ENCODE measurements at places on chromosomes 6 and 20.

DNA sequence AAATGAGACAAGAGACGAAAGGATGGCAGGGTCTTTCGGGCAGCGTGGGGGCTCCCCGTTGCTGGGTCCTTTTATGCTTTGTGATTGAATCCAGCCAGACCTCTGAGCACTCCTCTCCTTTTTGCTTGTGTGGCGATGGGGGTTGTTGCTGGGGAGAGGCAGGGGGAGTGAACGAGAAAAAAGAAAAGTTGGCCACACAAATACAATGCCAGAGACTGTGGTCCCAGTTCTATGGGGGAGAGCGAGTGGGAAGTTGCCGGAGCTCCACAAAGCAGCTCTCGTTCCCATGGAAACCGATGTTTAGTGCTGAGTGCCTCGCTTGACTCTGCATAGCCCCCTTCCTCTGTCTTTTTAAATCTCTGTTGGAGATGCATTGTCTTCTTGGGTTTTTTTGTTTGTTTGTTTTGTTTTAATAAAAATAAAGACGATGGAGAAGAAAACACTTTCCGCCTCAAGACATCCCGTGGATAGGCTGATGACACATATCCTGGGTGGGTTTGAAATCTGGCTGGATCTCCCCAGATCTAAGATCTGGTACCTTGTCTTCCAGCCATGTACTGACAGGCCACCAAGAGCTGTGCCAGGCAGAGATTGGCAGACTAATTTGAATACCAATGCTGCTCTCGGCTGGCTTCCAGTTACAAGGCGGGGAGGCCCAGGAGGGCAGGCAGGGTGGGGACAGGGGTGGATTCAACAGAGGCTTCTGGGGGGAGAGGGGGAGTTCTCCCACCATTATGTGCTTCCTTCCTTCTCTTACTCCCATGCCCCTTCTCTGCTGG lies 529.3 kb downstream of the QKI start:
- DNase-seq, result no peak

DNA sequence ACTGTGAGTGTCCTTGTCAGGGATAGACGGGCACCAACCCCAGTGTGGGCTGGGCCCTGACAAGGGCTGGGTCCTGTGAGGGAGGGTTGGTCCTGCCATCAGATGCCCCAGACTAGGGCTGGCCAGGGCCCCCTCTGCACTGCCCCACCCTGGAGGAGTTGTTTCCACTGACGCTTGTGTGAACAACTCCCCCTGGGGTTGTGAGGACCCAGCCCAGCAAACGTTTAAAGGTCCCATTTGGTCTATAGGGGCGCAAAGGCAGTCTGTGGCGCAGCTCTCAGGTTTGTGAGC lies 104.1 kb downstream of the BMP7 start:
- no peak for DNase-seq

DNA sequence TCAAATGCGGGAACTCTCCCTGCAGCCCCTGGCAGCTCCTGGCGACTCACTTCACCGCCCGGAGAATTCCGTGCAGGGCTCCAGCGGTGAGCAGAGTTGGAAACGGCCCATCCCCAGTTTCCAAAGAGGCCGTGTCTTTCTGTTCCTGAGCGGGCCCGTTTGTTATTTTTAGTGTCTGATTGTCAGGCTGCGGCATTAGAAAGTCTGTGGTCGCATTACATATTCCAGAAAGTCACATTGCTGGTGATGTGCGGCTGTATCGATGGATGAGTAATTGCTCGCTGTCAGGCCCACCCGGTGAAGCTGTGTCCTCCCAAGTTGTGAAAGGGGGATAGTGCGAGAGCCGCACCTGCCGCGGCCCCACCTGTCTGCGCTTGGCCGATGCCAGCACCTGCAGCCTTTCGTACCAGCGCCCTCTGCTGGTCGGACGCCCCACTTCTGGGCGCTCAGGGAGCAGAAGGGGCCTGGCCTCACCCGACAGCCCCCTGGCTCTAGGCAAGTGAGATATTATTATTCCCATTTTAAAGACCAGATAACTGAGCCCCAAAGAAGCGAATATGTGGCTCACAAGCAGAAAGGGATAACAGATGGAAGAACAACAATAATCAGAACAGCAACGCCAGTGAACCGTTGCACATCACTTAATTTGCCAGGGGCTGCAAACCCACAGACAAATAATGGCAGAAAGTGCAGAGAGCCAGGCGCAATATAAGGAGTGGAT lies 244.9 kb downstream of the TSHZ2 start:
- no peak for DNase-seq

DNA sequence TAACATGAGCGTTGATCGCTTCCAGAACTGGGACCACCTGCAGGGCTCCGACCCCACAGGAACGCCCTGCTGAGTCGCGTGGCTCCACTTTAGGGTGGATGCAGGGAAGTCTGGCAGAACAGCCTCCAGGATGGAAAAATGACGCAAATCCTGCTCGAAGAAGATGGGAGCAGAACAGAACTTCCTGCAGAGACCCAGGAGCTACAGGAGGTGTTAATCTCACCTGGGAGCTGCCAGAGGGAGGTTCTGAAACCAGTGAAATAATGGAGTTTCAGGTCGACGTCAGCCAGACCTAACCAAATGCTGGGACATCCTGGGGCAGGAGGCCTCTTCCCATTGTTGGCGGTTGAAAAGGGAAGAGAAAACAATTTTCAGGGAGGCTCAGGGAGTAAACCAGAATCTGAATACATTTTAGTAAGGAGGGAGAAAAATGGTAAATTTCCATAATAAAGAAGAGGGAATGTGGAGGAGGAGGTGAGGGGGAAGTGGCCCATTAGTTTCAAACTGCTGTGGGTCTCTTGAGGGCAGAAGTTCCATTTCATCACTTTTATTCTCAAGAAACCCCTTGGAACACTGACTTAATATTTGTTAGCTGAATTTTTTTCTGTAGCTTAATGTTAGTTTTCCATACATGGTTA lies 558.4 kb upstream of the CDH4 start:
- DNase-seq, result no peak

GRCh38 chr6:7243179-7243981 lies 69.6 kb downstream of the SSR1 start:
- peak; percentile 43 for DNase-seq

DNA sequence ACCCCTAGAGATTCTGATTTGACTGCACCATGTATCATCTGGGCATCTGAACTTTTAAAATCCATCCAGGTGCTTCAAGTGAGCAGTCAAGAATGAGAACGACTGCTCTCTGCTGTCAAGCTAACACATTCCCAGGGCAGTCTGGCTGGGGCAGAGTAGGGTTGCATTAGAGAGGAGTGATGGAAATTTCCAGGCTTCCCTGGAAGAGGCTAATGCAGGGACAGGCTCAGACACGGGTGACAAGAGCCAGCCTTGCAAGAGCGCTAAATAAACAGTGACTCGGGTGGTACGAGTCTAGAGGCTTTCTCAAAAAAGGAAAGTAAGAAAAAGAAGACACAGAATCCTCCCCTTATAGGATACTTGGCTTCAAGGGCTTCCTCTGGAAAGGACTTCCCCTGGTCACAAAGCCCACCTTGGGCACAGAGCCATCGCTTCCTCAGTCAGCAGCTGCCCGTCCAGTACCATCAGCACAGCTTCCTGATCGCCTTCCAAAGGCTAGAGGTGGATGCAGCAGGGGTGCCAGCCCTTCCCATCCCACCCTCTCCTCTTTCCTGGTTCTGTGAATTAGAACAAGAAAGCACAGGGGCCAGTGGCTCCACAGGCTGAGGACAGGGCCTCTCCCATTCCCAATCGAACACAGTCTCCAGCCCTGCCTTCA lies 177.4 kb upstream of the RREB1 start:
- no peak for DNase-seq

DNA sequence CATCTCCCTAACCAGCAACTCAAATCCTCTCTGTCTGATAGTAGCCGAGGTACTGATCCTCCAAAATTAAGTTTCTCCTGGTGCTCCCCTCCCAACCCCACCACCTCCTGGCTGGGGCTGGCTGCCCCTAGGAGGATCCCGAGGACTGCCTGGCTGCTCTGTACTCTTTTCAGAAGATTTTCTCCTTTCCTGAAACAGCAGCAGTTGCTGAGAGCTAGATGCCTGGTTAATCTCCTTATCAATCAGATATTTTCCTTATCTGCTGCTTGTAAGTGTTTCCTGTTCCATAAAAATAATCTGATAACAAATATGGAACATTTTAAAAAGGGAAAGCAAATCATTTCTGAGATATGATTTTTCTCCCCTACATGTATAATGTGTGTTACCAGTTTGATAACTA lies 52.8 kb downstream of the ZMYND8 start:
- DNase-seq, result no peak

- DNase-seq, result no peak
Measured at GRCh38 chr6:41591859-41592502, 45.8 kb downstream of the FOXP4 start.

DNA sequence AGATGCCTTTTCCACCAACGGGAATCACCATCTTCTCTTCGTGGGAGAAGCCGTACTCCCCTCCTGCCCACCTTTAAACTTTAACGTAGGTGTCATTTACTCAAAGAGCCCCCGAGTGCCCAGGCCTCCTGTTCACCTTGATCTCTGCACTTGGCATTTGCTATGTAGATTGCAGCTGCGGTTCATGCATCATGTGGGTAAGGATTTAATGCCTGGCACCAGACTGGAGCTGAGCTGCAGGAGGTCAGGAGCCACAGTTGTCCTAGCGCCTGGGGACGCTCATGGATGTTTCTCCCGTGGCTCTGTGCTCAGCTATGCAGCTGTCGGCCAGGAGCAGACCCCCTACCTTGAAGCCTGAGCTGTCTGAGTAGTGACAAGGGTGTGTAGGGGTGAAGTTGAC lies 133.7 kb downstream of the CDH4 start:
- no peak for DNase-seq

- DNase-seq, result no peak
Measured at GRCh38 chr6:33757113-33757512, 10.4 kb upstream of the IP6K3 start.

GRCh38 chr6:156260815-156261214 lies 516.4 kb upstream of the ARID1B start:
- DNase-seq, result no peak

DNA sequence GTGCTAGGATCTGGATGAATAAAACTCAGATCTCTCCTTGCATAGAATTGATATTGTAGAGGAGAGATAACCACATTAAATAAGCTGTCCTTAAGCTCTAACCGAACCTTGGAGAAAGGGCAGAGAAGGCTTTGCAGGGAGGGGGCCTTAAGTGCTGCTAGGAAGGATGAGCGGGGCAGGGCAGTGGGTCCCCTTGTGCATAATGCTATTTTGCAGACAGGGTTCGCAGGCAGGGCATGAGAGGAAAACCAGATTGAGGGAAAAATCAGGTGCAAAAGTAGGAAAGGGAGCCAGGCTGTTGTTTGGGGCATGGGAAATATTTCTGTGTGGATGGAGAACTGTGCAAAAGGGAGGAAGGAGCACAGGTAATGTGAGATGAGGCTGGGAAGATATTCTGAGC lies 383.0 kb upstream of the JARID2 start:
- no peak for DNase-seq

DNA sequence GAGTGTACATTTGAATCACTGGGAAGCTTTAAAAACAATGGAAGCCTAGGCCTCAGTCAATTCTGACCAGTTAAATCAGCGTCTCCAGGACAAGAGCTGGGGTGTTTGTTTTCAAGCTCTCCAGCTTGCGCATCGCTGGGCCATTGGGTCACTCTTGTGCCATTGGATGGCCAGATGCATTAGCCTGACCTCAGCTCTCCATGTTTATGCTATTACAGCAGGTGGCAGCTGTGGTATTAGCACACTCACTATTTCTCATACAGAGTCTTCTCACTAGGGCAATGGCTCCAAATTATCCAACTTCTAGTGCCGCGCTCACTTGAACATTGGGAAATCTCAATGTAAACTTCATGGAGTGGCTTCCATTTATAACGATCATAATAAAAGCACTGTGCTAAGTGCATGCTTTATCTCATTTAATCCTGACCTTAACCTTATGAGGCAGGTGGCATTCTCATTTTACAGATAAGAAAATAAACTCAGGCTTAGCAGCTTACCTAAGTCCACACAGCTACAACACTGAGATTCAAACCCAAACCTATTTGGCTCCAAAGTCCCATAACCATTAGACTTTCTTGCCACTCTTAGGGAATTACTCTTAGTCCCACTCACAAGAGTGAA lies 108.8 kb downstream of the PPP1R14C start:
- no peak for DNase-seq

GRCh38 chr6:123940551-123940950 lies 136.9 kb downstream of the NKAIN2 start:
- DNase-seq, result no peak

- no peak for DNase-seq
Measured at GRCh38 chr20:53981752-53982437, 88.5 kb downstream of the BCAS1 start.

DNA sequence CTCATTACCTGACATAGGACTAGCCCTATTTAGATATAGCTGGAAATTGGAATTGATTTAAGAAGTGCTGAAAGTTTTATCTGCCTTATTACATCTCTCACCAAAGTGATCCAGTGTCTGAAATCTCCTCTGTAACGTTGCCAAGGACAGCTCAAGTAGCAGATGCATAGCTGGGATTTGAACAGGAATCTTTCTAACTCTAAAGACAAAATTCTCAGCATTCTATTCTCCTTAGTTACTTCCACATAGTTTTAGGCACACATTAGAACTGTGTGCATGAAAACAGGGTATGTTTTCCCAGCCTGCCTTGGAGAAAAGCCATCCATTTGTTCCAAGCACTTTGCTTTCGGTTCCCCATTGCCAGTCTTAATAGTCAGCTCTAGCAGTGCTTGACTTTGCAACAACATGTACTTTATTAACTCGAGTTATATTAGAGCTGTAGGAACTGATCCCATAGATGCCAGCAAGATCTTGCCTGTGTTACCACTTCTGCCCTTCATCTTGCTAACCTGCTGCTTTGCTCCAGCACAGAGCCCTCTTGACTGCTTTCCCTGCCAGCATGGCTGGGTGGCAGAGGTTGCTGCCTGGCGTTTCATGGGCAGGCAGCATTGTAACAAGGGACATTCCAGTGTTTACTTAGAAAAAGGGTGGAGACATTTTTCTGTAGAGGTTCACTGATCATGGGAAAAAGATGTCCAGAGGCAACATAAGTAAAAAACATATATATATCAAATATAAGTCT lies 56.1 kb upstream of the STMND1 start:
- DNase-seq, result no peak

- no peak for DNase-seq
Measured at GRCh38 chr6:6781172-6781872, 192.8 kb downstream of the LY86 start.

- no peak for DNase-seq
Measured at GRCh38 chr20:16846006-16846405, 97.8 kb downstream of the OTOR start.

All from NCI-H187 treated with DMSO at 0.1 percent for 48 hours (cell line).